ENCODE measurements at places on chromosomes 4 and X.

- DNase-seq: no peak
Measured at GRCh38 chr4:142698552-142698951, 147.5 kb downstream of the INPP4B start.

DNA sequence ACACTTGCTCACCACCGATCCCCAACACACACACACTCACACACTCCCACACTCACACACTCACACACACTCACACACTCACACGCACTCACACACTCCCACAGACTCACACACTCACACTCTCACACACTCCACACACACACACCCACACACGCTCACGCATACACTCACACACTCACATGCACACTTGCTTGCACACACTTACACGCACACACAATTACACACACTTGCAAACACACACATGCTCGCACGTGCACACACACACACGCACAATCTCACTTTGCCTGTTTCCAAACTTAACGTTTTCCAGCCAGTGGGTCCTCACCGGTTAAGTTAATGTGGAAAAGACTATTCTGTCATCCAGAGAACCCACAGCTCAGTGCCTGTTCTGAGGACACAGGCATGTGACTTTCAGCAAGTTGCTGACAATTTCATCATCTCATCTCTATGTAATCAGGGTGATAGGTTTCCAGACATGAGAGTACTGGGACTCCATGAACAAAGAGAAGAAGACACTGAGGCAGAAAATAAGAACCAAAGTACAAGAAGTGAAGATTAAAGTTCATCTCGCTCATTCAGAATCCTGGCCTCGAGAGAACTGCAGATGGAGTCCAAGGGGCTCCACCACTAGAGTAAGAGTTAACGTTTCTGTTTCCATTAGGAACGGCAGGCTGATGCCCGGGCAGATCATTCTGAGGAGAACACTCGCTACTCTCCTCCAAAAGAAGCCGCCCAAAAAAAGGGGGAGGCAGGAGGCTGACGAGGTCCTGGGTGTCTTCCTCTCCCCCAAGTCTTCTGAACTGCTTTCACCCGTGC lies 153.2 kb upstream of the FRG1 start:
- DNase-seq: no peak

DNA sequence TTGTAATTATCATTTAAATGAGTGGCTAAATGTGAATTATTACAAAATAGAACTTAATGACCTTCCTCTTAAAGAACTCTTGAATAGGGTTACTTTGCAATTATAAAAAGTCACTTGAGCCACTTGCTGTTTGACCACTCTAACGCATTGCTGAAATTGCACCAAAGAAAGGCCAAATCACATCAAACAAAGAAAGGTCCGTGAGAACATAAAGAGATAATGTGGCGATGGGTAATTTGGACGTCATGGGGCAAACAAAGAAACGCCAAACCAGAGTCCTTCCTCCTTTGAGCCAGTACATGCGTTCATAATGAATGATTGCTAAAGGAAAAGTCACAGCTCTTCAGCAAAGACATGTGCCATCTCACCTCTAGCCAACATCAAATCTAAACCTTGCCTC lies 229.8 kb upstream of the STS start:
- DNase-seq: no peak

GRCh38 chr4:13541720-13542576 lies 2.4 kb downstream of the NKX3-2 start:
- no peak for DNase-seq

DNA sequence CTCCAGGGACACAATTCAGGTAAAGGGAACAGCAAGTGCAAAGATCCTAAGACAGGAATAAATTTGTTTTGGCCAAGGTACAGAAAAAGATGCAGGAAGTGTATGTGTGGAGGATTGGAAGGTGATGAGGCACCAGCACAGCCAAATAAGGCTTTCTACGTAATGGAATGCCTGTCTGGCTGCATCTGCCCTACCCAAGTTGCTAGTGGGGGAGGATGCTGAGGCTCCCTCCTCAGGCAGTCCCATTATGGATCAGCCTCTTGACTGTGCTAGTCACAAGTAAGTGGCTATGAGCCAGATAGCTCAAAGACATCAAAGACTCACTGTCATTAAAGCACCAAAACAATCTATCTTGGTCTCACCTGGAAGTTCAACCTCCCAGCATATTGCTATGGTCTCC lies 300.9 kb upstream of the FAT4 start:
- DNase-seq: peak; percentile 3

DNA sequence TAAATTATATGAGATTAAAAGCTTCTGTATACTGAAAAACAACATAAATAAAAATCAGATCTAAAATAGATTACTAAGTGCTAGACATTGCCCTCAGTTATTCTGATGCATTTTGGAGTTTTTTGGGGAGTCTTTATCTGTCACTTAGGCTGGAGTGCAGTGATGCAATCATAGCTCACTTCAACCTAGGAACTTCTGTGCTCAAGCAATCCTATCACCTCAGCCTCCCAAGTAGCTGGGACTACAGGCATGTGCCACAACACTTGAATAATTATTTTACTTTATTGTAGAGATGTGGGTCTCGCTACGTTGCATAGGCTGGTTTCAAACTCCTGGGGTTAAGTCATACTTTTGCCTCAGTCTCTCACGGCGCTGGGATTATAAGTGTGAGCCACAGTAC lies 31.7 kb downstream of the HSD17B11 start:
- no peak for DNase-seq

- no peak for DNase-seq
Measured at GRCh38 chr4:11042760-11043159, 358.2 kb upstream of the CLNK start.

DNA sequence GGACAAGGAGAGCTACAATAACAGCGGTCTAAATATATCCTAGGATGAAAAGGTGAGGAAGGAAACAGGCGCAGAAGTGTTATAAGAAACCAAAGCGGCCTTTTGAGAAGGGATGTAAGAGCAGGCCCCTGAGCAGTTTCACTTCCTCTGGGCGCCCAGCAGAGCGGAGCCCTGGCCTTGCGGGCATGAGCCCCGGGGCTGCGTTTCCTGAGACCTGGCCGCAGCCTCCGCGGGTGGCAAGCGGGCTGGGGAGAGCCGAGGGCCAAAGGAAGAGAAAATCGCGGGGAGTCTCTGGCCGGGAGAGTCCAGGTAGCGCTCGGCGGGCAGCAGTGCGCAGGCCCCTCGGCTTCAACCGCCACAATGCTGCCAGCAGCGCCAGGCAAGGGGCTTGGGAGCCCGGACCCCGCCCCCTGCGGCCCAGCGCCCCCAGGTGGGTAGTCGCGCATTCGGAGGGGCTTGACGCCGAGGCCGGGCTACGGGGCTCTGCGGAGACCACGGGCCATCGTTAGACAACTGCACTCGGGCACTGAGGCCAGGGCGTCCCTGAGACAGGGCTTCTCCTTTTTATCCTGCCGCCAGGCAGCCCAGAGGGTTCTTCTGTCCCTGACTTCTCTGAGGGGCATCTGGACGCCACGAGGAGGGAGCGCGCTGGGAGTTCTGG lies at the start of gene BANK1:
TSS of gene BANK1 (plus strand) at position 210 of the 661 bp plus-strand sequence. CDS start at position 361, 151 bp downstream.
- peak; percentile 27 for DNase-seq

- DNase-seq: no peak
Measured at GRCh38 chr4:40462326-40462725, 127.2 kb downstream of the CHRNA9 start.
